PC-9 (cell line): ENCODE measurements at places on chromosomes 11 and 22. TPM values are rescaled to one million over a fixed set of nuclear protein-coding genes. Genes with fewer than 3 reads are reported as not detected.

Gene IFITM5
- total RNA-seq: not detected in 2 replicates

Gene MTMR2
- total RNA-seq: 41.6 and 60.7 TPM in 2 replicates

- no peak for DNase-seq
Measured at GRCh38 chr22:27642104-27642800, 159.3 kb downstream of the MN1 start.

- peak; percentile 91 for DNase-seq
Measured at GRCh38 chr11:65791719-65792213, 4.9 kb downstream of the OVOL1 start.
